Activated naive CD4-positive, alpha-beta T cell treated with anti-CD3 and anti-CD28 coated beads, Interleukin-2, amount 50 U/mL, for 72 hours (primary cell): ENCODE measurements at places on chromosomes 16 and 17. TPM values are rescaled to one million over a fixed set of nuclear protein-coding genes. Genes with fewer than 3 reads are reported as not detected.

SLC13A2 gene
- not detected for total RNA-seq

FBXW10 gene
- not detected for total RNA-seq

ATF7IP2 gene
- 28.9 TPM for total RNA-seq

DNA sequence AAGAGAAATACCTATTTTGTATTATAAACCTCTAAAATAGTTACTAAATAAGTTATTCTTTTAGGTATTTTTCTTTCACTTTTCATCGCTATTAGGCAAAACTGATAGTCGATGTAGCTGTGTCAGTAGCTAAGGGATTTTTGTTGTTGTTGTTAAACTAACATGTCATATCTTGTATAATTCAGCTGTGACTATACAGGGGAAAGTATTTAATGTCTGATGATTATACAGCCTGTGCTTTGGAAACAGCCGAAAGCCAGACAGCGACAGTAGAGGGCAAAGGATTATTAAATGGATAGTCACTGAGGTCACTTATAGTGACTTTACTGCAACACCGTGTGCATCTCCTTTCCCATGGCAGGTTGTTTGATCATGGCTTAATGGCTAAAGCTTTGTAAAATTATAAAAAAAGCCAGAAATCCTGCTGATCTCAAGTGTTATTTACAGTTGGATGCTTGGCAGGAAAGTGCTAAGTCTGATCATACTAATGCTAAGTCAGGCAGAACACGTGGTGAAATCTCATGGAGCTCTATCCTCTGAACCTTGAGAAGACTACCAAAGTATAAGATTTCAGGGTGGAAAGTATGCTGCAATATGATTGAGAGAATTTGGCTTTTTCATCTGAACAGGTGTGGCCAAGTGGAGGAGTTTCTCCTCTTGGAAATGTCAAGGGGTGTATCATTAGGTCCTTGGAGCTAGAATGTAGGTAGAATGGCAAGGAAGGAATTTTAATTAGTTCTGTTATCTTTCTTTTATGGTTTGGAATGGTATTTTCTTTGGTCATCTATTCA lies 88.4 kb downstream of the FTO start:
- no peak for DNase-seq

DNA sequence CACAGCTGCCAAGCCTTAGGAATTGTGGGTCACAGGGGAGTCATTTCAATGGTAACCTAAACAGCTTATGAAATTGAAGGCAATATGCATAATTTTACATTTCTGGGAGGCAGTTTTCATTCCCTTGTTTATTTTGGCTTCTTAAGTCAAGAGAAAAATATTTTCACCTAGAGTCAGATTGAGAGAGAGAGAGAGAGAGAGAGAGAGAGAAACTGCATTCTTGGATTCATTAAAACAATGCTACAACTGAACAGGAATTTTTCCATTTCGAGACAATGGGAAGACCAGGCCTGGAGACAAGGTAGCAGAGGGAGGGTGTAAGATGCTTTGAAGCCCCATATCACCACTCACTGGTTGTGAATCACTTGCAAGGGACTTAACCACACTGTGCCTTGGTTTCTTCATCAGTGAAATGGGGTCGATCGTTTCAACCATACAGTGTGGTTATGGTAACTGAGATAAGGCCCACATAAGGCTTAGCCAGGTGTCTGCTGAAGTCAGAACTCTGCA lies 224.7 kb upstream of the IRX3 start:
- no peak for DNase-seq

GRCh38 chr16:68346892-68347480 lies 36.2 kb downstream of the PRMT7 start:
- no peak for DNase-seq

DNA sequence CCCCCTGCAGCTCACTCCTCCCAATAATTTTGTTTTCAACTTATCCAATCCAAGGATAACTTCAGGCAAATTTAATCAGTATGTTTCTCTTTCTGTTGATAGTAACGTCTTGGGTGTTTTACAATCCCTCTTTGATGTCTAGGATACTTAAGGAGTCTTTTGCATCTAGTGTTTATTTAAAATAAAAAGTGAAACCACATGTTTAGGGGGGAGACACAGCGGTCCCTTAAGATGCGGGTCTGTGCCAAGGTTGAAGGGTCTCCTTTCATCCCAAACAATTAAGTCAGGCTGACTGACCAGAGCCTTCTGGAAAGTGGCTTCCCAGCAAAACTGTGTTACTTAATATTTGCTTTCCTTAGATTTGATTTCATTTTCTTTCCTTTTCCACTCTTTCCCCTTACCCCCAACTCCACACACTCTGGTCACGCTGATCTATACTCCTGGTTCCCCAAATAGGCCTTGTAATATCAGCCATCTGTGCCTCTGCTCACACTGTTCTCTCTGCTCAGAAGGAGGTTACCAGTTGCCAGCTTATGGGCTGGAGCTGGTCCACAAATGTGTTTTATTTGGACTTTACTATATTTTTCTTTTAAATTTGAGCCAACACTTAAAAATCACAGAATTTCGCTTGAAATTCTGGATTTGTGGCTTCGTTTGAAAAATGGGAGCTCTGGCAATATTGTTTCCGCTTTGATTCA lies 11.2 kb downstream of the ANKS4B start:
- DNase-seq = no peak

GRCh38 chr16:81004646-81005353 lies 1.9 kb downstream of the CMC2 start:
- no peak for DNase-seq

LITAF gene
- total RNA-seq = 91.0 TPM

- no peak for DNase-seq
These were observed 222.8 kb downstream of the RBFOX1 start for GRCh38 chr16:7555459-7555858.

GRCh38 chr17:20073055-20073979 lies 64.2 kb downstream of the SPECC1 start:
- DNase-seq = peak; percentile 14

PABPN1L gene
- total RNA-seq = not detected

TMEM114 gene
- not detected for total RNA-seq

DNA sequence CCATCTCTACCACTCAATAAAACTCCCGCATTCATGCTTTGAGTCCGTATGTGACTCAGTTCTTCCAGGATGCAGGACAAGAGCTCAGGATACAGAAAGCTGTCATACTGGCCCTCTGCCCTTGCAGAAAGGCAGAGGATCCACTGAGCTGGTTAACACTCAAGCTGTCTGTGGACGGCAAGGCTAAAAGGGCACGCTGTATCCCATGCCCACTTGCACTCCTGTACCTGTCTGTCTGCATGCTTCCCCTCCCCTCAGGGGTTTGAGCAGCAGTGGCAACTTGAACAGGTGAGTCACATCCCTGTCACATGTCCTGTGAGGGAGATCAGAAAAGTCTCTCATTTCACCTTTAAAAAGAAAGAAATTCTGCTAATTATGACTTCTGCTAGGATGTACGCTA lies 293.8 kb downstream of the HS3ST3B1 start:
- no peak for DNase-seq

GRCh38 chr17:31841850-31842194 lies 17.2 kb downstream of the COPRS start:
- DNase-seq = no peak

- no peak for DNase-seq
These were observed 2.8 kb upstream of the SHISA9 start for GRCh38 chr16:12898551-12898950.

- no peak for DNase-seq
These were observed 42.1 kb upstream of the RPH3AL start for GRCh38 chr17:394718-395095.

DNA sequence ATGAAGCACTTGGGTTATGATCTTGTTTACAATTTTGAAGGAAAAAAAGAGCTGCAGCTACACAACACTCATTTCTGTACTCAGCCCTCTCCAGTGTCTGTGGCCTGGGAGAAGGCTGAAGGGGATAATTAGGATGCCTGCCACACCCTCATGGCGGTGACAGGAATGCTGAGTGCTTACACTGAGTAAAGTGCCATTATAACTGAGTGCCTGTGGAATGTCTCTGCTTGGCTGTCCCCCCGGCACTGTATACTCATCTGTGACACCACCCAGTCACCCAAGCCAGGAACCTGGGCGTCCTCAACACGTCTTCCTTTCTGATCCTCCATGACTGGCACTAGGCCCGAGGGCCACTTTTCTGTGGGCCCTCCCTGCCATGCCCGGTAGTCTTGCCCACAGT lies 3.5 kb upstream of the MRPL38 start:
- no peak for DNase-seq
